ENCODE measurements at places on chromosomes 7 and 10. TPM values are rescaled to one million over a fixed set of nuclear protein-coding genes. Genes with fewer than 3 reads are reported as not detected.

Gene MPLKIP
- total RNA-seq, result 11.3 TPM

Gene C10orf62
- total RNA-seq, result 0.23 TPM

Gene PHF14
- 24.9 TPM for total RNA-seq

Gene GPR15LG
- not detected for total RNA-seq

Gene AEBP1
- 34.4 TPM for total RNA-seq

Gene SNX10
- total RNA-seq, result 0.32 TPM

Gene SORBS1
- 20.9 TPM for total RNA-seq

Gene COL13A1
- 17.2 TPM for total RNA-seq

Gene CCDC7
- 16.6 TPM for total RNA-seq

All from smooth muscle cell of the umbilical artery (primary cell).